ENCODE measurements at places on chromosomes 12 and 14.

DNA sequence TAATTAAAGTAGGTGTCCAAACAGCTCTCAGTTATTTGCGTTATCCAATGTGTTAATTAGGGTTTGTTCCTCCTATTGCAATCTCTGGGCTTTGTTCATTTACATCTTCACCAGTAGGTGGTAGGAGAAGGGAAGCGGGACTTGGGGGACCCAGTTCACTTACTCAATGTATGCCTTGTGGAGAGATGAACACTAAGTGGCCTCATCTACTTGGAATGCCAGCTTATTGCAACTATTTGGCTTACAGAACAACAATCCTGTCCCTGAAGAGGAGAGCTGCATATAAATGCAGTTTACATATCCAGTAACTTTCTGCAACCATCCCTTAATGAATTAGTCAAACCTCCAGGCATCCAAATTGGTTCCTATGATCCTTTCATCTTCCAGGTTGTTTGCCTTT is 417.1 kb upstream of the CCDC196 start:
- no peak for DNase-seq

GRCh38 chr12:132503618-132504204 is 13.8 kb downstream of the FBRSL1 start:
- DNase-seq, result no peak

DNA sequence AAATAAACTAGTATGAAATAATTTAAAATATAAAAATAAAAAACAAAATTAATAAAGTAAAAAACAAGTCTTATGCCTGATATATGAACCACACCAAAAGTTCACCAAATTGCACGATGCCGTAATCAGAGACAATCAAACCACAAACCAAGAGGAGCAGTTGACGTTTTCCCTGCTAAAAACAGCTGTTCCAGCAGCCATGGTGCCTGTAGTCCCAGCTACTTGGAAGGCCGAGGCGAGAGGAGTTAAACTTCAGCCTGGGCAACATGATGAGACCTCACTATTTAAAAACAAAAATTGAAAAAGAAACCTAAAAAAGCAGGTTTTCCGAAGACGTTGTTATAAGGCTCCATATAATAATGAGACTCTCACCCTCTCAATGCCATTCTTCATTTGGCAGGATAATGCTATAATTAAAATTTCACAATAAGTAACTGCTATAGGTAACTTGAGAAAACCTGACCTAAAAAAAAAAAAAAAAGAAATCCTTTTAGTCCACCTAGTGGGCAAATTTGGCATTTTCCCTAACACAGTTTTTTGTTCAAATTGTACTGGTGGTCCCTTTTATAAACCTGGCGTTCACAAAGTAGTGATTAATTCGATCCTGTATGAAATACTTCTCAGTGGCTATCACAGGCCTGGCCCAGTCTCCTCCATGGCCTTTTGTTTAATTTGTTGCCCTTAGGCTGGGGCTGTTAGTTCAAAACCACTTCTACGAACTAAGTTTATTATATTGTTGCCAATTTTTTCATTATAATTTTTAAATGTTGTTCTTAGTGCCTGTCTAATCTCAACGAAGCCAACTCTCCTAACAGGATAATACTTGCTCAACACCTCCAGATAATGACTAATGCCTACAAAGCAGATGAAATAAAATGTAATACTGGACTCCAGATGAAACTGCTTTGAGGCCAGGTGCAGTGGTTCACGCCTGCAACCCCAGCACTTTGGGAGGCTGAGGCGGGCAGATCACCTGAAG is 62.1 kb downstream of the TNFAIP2 start:
- DNase-seq, result peak; percentile 60

DNA sequence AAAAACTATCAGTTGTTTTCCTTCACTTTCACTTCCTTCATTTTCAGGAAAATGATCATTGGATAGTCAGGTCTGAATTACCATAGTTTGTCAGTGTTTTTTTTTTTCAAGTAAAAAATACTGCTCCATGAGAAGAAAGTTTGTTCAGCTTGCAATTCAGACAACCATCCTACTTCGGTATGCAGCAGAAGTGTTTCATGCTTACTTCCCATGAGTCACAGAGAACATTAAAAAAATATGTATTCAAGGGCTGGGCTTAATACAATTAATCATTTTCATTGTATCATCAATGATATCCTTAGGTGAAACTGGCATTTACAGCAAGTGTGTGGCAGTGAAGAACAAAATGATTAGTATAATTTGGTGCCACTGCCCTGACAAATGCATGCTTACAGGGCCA is 21.6 kb downstream of the PYM1 start:
- DNase-seq, result peak; percentile 58
